Hippocampal formation (tissue), 2 donors: ENCODE measurements at places on chromosomes 7 and 10.

DNA sequence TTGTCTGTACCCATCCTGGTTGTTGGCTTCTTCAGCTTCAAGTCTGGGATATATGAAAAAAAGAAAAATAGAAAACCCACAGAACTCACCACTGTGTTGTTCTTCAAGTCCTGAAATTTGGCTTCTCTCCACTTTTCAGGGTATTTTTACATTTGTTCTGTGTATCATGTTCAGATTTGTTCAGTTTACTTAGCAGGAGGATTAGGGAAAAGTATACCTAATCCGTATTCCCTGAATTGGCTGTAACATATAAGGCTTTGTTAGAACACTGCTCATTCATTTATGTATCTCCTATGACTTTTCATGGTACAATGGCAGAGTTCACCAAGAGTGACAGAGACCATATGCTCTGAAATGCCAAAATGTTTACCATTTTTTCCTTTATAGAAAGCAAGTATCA lies 146.9 kb downstream of the PTN start:
- no peak for DNase-seq

DNA sequence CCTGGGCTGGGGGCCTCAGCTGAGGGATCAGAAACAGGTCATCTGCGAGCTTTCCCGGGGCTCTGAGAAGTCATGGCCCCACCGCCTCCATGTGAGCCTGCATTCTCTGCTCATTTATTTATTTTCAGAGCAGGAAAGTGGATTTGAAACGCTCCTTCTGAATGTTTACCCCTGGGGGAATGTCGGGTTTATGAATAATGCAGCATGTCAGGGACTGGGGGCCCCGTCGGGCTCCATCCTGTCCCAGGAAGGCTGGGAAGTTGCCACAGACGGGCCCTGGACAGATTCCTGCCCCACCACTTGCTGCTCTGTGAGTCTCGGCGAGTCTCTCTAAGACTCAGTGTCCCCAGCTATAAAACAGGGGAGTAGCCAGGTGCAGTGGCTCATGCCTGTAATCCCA lies 11.9 kb upstream of the GTF2IRD1 start:
- no peak for DNase-seq

DNA sequence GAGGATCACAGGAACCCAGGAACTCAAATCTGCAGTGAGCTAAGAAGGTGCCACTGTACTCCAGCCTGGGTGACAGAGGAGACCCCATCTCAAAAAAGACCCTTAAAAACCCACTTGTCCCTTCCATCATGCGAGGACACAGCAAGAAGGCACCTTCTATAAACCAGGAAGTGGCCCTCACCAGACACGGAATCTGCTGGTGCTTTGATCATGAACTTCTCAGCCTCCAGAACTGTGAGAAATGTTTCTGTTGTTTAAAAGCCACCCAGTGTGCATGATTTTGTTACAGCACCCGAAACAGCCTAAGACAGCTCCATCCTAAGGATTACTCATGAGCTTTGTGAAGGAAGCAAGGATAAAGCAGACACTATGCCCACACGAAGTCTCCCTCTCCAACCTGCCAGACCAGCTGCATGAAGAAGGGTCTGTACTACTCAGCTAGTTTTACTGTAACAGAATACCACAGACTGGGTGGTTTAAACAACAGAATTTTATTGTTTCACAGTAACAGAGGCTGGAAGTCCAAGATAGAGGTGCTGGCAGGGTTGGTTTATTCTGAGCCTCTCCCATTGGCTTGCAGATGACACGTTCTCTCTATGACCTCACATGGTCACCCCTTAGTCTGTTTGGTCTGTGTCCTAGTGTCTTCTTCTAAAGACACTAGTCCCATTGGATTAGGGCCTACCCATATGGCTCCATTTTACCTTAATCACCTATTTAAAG lies 13.7 kb downstream of the VIM start:
- DNase-seq, result no peak

GRCh38 chr7:31443457-31443856 lies 70.4 kb upstream of the ITPRID1 start:
- DNase-seq, result no peak

DNA sequence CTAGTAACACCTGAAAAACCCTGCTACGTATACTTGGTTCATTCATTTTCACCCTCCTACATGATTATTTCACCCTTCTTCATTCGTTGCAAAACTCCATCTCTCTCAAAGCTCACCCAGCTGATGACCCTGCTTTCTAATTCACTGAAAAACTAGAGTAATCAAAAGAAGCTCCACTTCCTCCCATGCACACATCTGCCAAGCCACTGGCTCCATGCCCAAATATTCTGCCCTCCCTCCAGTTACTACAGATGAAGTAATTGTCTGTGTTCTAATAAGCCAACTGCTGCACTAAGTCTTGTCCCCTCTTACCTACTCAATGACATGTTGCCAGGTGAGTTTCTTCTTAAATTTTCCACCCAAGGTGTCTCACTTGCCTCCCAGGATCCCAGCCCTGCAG lies 96.9 kb upstream of the CCDC71L start:
- DNase-seq, result no peak

DNA sequence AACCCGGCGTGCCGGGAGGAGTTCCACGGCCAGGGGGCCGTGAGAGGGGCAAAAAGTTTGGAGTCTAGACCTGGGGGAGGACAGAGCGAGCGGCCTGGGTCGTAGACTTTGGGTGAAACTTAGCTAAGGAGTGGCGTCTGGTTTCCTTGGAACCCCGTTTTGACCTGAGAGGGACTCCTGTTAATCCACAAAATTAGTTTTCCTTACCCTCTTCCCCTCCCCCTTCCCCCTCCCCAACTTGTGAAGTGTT lies 574 bp downstream of the MARCHF5 start:
- DNase-seq, result no peak

GRCh38 chr10:133422807-133423771 lies 1.3 kb downstream of the SPRN start:
- DNase-seq, result no peak

DNA sequence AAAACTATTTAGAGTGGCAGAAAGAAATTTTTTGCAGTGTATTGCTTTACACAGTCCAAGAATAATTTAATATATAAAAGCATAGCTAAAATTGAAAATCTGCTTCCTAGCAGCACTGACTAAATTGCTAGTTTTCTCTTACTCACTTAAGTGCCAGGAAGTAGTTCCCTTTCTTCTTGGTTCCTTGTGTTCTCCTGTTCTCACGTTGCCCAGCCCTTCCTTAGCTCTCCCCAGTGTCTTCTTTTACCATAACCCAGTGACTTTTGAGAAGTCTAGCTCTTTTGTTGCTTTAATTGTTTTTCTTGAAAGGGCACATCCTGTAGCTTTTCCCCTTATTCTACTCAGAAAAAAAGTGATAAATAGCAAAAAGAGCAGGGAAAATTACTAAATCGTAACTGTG lies 215.5 kb downstream of the THSD7A start:
- no peak for DNase-seq

DNA sequence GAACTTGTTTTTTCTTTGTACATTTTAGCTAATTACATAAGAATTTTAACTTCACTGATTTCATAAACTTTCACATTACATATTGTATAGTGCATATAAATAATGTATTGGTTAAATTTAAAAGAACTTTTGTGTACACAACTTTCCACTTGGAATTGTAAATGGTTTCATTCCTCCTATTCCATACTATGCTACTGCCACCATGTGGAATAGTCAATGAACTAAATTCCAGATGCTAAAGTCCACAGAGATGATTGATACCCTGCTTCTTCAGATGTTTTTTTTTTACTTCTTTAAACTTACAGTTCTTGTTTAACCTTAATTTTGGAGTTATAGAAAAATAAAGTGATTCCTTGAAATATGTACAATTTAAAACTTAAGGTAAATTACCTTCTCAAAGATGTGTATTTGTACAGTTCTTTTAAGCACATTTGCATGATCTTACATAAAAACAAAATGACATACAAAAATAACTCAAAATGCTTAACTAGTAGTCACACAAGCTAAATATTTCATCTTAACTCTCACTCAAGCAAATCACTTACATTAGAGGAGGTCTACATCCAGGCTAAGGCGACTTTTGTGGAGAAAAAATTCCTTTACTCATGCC lies 247.6 kb upstream of the HGF start:
- no peak for DNase-seq

GRCh38 chr10:98299341-98299740 lies 31.3 kb upstream of the LOXL4 start:
- no peak for DNase-seq

- no peak for DNase-seq
Observed at GRCh38 chr7:38858259-38858884, 50.6 kb downstream of the VPS41 start.

- no peak for DNase-seq
Observed at GRCh38 chr7:132416395-132416794, 159.9 kb downstream of the PLXNA4 start.

- DNase-seq, result no peak
Observed at GRCh38 chr7:79984210-79984609, 150.4 kb upstream of the GNAI1 start.

GRCh38 chr7:131683536-131684125 lies 127.2 kb upstream of the PODXL start:
- DNase-seq, result no peak

- DNase-seq, result peak; percentile 4
Observed at GRCh38 chr10:93357680-93358079, 124.5 kb downstream of the MYOF start.

GRCh38 chr7:80210400-80210799 lies 75.8 kb downstream of the GNAI1 start:
- no peak for DNase-seq

- no peak for DNase-seq
Observed at GRCh38 chr7:74275401-74275881, 13.8 kb upstream of the CLIP2 start.

GRCh38 chr7:46854958-46855473 lies 726.9 kb downstream of the TNS3 start:
- no peak for DNase-seq

- no peak for DNase-seq
Observed at GRCh38 chr10:65377687-65378086, 1548.1 kb upstream of the LRRTM3 start.

GRCh38 chr7:101179117-101179516 lies 976 bp downstream of the NAT16 start:
- DNase-seq, result no peak

DNA sequence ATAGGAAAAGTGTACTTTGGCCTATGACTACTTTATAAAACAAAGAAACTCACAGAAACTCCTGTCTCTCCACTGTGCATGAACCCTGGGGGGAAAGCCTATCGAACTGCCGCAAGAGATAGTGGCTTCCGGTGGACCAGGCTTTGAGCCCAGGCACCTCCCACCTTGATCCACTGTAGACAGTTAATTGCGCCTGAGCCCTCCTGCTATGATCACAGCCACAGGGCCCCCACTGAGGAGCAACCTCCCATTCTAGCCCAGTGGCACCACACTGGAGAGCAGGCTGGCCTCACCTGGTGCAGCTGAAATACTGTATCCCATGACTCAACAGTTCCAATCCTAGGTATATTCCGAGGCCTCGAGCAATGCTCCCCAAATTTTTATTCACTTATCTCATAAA lies 98.8 kb downstream of the COBL start:
- DNase-seq, result no peak

DNA sequence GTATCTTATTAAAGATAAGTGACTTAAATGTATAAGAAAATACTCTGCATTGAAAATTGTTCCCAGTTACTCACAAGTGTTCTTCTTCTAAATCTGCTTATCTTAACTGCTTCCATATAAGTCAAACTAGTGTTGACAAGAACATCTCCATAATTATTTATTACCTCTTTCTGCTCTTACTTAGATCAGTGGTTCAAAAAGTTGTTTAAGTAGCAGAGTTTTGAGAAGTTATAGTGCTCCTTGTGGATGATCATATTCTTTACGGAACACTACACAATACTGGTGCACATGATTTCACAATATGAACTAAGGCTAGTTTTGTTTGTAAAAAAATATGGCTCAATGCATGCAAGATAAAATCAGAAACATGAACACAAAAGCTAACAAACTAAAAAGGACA lies 168.4 kb downstream of the SEMA3D start:
- no peak for DNase-seq

GRCh38 chr10:14491811-14492210 lies 161.1 kb upstream of the FRMD4A start:
- no peak for DNase-seq

GRCh38 chr7:149475121-149476045 lies 14.5 kb upstream of the ZNF777 start:
- DNase-seq, result no peak

GRCh38 chr7:136523571-136523970 lies 344.9 kb upstream of the CHRM2 start:
- no peak for DNase-seq

- no peak for DNase-seq
Observed at GRCh38 chr7:141889321-141889720, 26.9 kb upstream of the OR9A4 start.

- DNase-seq, result no peak
Observed at GRCh38 chr10:71250405-71250804, 38.0 kb downstream of the UNC5B start.

DNA sequence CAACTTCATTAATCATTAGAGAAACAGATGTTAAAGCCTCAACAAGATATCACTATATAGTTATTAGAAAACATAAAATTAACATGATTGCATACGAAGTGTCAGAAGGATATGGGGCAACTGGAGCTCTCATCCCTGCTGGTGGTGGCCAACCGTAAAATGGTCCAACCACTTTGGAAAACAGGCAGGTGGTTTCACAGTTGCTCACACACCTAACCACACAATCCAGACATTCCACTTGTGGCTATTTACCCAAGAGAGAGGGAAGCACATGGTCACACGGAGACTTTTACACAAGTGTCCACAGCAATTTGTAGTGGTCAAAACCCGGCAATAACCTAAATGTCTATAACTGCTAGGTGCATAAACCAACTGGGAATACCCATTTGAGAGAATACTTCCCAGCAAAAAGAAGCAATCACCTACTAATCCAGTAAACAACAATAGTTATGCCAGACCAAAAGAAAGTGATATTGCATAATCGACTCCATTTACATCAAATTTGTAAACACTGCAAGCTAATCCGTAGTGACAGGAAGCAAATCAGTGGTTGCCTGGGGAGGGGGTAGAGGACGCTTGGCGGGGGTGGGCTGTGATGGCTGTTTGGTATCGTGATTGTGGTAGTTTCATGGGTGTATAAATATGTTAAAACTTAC lies 91.8 kb downstream of the LARP4B start:
- DNase-seq, result no peak

GRCh38 chr10:26969145-26969926 lies 108.6 kb upstream of the ABI1 start:
- DNase-seq, result no peak

- DNase-seq, result no peak
Observed at GRCh38 chr10:31272841-31273240, 46.2 kb upstream of the ZEB1 start.

GRCh38 chr10:20494474-20494873 lies 402.6 kb downstream of the NEBL start:
- no peak for DNase-seq

- no peak for DNase-seq
Observed at GRCh38 chr10:103849880-103850571, 5.3 kb downstream of the SH3PXD2A start.

GRCh38 chr10:126889421-126889820 lies 15.8 kb upstream of the DOCK1 start:
- no peak for DNase-seq

GRCh38 chr10:88505680-88506215 lies 77.4 kb downstream of the RNLS start:
- DNase-seq, result no peak
